CD4-positive, alpha-beta memory T cell (primary cell): ENCODE measurements at places on chromosomes 4 and X. TPM values are rescaled to one million over a fixed set of nuclear protein-coding genes. Genes with fewer than 3 reads are reported as not detected.

DNA sequence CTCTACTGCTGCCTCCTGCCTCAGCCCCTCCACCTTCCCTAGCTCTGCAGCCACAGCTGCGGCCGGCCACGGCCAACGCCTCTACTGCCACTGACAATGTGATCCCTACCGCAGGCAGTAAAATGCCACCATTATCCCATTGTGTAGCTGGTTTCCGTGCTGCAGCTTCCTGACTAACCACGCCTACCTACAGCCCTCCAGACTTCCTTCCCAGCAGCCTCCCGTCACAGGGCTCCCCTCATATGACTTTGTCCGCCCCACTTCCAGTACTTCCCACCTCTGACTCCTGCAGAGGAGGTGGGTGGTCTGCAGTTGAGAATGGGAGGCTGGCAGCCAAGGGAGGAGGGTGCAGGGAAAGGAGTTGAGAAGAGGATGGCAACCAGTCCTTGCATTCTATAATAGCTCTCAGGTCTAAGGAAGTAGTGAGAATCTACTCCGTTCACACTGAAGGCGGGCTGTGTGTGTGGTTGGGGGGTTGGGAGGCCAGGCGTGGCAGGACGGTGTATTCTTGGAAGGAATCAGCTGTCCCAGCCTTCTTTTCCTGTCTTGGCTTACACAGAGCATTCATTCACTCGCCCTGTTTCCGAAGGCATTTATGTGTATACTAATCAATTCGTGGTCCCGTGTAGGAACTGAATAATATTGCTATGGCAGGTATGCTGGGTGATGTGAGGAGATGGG, 33.1 kb upstream of the USP51 start:
- no peak overlapping the region for H3K4me3 ChIP-seq
- DNase-seq, result no peak
- H3K27me3 ChIP-seq, result no peaks in the 10 kb centered on the region

DNA sequence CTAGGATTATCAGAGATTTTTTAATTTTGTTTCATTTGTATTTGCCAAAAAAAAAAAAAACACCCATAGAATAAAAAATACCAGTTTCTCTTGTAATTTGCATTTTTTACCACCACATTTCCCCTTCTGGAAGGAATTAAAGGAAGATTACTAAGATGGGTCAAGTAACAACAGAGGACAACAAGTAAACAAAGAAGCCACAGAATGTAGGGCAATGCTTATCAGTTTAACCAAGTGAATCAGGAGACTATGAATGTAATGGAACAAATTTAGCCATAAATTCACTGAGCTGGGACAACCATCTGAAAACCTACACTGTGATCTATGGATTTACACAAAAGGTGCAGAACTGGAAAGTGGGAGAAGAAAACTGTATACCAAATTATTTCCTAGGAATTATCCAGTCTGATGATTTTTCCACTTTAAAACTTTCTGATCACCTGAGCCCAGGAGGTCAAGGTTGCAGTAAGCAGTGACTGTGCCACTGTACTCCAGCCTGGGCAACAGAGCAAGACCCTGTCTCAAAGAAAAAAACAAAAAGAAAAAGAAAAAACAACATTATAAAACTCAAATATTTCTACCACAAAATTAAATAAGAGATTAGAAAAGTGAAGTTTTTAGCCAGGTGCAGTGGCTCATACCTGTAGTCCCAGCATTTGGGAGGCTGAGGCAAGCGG, 32.4 kb downstream of the LRBA start:
- no peaks in the 10 kb centered on the region for H3K27me3 ChIP-seq
- H3K4me3 ChIP-seq, result no peak overlapping the region
- H3K27ac ChIP-seq, result no peak overlapping the region
- H3K4me1 ChIP-seq, result peaks cover 19% of the 10 kb centered on the region

GRCh38 chrX:49977319-49978090, 55.1 kb downstream of the CLCN5 start:
- no peak overlapping the region for H3K27ac ChIP-seq
- no peaks in the 10 kb centered on the region for H3K36me3 ChIP-seq
- no peak overlapping the region for H3K4me3 ChIP-seq
- no peaks in the 10 kb centered on the region for H3K4me1 ChIP-seq

DNA sequence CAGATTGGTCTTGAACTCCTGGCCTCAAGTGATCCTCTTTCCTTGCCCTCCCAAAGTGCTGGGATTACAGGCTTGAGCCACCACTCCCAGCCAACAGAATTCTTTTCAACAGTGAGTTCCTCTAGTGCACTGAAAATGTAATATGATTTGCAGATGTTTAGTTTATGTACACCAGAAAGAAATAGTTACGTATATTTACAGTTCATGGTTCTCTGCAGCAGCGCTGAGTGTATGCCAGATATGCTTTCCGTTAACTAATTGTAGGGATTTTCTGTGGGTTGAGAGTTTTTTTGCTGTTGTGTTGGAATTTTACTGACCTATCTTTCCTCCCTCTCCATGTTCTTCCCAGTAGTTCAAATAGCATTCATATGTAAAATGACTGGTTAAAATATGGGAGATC, 44.0 kb downstream of the GAB1 start:
- H3K36me3 ChIP-seq, result no peaks in the 10 kb centered on the region
- H3K27ac ChIP-seq, result no peak overlapping the region
- no peak for DNase-seq
- H3K4me1 ChIP-seq, result no peaks in the 10 kb centered on the region

DNA sequence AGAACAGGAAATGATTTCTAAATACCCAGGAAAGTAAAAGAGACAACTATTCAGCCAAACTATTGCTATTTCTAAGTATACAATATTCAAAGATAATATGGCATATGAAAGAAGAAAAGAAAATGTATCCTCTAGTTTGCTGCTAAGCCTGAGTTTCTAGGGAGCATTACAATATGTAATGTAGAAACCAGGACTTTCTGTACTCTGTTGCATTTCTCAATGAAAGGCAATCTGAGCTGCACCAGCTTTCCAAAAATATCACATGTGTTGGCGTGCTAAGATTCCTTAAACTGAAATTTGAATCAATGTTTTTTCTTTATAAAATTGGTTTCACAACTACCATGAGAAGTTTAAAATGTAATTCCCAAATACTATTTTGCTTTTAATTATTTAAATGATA, 129.6 kb downstream of the ANK2 start:
- DNase-seq, result no peak
- no peaks in the 10 kb centered on the region for H3K4me1 ChIP-seq
- H3K27ac ChIP-seq, result no peak overlapping the region
- no peaks in the 10 kb centered on the region for H3K36me3 ChIP-seq
- H3K4me3 ChIP-seq, result no peak overlapping the region

GRCh38 chr4:41550308-41550707, 12.4 kb downstream of the LIMCH1 start:
- no peak for DNase-seq
- H3K36me3 ChIP-seq, result no peaks in the 10 kb centered on the region
- H3K27me3 ChIP-seq, result no peaks in the 10 kb centered on the region

The TNMD gene
- total RNA-seq, result not detected

The C1QTNF7 gene
- total RNA-seq, result not detected

DNA sequence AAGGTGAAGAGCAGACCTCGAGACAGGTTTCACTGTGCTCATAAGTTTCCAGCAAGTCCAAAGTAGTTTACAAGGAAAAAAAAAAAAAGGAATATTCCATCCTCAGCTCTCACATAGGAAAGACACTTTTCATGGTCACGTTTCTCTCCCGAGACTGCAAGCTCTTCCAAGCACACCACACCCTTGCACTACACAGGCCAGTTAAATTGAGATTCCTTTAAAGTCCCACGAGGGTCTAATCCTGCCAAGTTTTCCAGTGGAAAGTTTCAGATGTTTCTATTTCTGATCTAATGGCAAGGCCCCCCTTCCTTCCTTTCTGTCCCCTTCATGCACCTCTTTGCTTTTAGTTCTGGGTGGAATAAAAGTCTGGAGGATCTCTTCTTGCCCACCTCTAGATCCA, 67.9 kb upstream of the PCDH19 start:
- H3K4me1 ChIP-seq, result no peaks in the 10 kb centered on the region
- H3K36me3 ChIP-seq, result no peaks in the 10 kb centered on the region
- no peak overlapping the region for H3K27ac ChIP-seq
- H3K27me3 ChIP-seq, result no peaks in the 10 kb centered on the region
- no peak for DNase-seq

- peaks cover 65% of the 10 kb centered on the region for H3K4me1 ChIP-seq
- no peaks in the 10 kb centered on the region for H3K27me3 ChIP-seq
- H3K27ac ChIP-seq, result peak overlapping the region; percentile 97
Measured at GRCh38 chrX:107676559-107677378, 48.5 kb downstream of the PRPS1 start.
